ENCODE measurements at places on chromosomes 1 and 21.
A peak's percentile ranks its signal among the peaks of the same experiment; 100 is the strongest.

DNA sequence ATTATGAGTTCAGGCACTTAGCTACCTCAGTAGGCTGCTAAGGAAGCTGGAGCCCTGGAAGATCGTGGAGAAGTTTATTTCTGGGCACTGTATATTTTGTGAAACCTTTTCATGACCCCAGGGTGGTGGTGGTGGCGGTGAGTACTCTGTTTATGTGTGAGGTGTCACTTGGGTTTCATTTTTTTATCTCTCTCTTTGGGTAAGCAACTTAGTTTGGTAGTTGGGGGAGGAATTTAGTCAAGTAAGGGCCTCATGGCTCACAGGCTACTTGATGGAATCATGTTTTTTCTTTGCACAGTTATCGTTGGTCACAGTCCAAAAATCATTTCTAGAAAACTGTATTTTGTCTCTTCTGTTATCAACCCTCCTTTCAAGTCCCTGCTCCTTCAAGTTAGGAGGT, 33.9 kb downstream of the C1orf141 start:
- no peak for DNase-seq

DNA sequence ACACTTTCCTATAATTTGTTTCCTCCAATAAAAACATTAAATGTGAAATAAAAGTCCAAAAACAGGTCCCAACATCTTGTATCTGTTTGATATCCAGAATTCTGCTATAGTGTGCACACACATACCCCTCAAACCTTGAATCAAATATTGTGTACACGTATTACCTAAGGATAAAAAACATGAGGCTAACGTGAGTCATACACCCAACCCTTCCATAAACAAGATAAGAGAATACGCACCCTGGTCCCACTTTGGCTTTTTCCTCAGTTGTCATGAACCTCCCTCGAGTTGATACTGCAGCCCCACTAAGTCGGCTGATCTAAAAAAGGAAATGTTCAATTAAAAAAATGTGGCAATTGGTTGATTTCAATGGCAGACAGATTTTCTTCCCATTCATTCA, 5.2 kb downstream of the KHDC4 start:
- DNase-seq, result no peak

DNA sequence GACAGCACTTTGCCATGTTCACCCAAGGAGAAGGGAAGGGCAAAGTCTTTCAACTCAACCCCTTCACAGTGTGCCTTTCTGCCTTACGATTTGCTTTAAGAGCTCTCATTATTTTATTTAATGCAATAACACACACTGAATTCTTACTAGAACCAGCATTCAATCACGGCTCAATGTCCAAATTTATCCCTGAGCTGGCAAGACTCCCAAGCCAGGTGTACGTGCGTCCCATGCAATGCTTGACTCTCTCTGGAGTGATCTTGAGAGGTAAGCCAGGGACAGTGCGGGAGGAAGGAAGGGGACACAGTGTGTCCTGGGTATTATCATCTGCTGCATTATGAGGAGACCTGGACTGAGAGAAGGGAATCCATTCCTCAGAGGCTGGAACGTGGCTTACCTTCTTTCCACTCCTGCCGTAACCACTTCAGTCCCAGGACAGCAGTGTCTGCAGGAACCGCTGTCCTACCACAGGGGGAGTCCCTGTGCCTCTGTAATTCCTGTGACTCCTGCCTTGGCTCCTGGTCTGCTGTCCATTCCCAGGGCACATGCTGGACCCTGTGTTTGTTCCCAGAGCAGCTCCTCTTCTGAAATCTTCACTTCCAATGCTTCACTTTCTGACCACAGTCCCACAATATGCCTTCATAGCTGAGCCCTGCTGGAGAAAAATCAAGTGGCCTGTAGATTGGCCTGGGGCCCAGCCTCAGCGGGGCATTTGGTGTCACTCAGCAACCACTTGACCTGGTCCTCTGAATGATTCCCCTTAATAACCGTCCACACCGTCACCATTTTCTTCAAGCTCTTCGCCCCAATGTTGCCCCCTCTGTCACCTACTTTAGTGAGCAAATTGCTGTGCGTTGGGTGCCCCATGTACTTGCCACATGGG, 28.6 kb upstream of the STUM start:
- DNase-seq, result peak; percentile 45

- DNase-seq, result no peak
Measured at GRCh38 chr1:180530501-180530900, 28.1 kb upstream of the ACBD6 start.

GRCh38 chr21:42041711-42042110, 29.4 kb upstream of the UMODL1 start:
- DNase-seq, result no peak

DNA sequence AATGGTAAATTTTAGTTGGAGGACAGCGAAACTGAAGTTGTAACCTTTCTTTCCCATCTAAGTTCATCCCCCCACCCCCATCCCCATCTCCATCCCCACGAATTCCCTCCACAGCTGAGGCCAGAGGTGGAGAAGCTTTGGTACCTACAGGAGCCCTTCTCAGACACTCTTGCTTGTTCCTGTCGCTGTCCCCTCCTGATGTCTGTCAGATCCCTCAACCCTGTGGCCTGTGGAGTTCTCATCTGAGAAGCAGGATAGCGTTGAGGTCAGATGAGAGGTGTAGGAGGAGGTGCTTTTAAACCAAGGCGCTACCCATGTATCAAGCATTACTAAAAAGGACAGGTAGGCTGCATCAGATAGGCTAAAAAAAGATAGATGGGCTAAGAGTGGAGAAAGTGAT, 769 bp downstream of the NTPCR start:
- DNase-seq, result peak; percentile 27

GRCh38 chr1:201317551-201317950, 34.2 kb downstream of the PKP1 start:
- no peak for DNase-seq

GRCh38 chr1:66767626-66768025, 15.4 kb downstream of the DYNLT5 start:
- DNase-seq, result no peak

GRCh38 chr1:110875216-110875731, 2.3 kb downstream of the CD53 start:
- no peak for DNase-seq

DNA sequence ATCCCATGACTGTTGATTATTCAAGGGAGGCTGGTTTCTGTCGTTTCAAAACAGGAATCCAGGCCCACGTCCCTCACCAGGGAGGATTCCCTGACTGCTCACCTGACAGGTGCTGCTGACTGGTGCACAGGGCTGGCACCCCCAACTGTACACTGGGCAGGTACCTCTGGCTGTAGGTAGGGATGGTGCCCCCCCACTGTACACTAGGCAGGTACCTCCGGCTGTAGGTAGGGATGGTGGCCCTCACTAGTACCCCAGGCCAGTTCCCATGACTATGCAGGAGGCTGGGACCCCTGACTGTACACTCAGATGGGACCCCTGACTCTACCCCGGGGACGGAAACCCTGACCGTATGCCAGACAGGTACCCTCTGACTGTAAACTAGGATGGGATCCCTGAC, 33.6 kb upstream of the PDE9A start:
- no peak for DNase-seq

- DNase-seq, result no peak
Measured at GRCh38 chr1:212186427-212187207, 98.6 kb upstream of the PPP2R5A start.

DNA sequence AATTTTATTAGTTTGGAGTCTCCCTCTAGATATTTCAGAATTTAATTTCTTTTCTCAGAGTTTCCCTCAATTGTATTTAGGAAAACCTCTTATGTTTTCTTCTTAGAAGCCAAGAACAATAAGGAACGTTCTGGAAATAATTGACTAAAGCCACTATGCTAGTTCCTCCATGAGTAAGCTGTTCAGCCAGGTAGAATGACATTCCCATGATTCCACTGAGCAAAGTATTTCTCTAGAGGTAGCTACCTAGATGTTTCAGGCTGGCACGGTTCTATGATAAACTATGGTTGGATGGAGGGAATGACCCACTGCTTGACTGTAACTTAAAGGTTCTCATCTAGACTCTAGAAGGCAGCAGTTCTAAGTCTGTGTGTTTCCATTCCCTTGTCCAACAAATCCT, 62.4 kb downstream of the CLDN17 start:
- DNase-seq, result no peak

GRCh38 chr1:15583016-15583706, 1.7 kb downstream of the AGMAT start:
- DNase-seq, result no peak

GRCh38 chr21:33985117-33986050, 69.8 kb upstream of the ATP5PO start:
- DNase-seq, result no peak

DNA sequence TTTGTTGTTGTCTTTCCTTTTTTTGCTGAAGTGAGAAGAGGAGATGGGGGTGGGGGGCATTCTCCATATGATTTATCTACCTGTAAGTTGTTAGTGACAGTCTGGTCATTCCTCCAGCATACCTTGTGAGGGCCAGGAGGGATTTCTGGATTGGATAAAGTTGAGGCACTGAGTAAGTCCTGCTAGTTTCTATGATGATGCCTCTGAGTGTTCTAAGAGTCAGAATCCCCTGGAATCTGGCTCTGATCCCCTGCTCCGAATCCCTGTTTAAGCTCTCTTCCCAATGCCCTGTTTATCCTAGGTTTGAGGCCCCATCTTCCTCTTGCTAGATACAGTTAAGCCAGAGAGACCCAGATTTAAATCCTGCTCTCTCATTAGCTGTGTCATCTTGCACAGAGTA, 83.2 kb upstream of the HOOK1 start:
- DNase-seq, result no peak

GRCh38 chr1:151443846-151444782, 15.2 kb downstream of the POGZ start:
- DNase-seq, result peak; percentile 80

GRCh38 chr21:37259426-37259825, 7.7 kb downstream of the VPS26C start:
- no peak for DNase-seq

- DNase-seq, result no peak
Measured at GRCh38 chr1:187067160-187067559, 238.4 kb downstream of the PLA2G4A start.

DNA sequence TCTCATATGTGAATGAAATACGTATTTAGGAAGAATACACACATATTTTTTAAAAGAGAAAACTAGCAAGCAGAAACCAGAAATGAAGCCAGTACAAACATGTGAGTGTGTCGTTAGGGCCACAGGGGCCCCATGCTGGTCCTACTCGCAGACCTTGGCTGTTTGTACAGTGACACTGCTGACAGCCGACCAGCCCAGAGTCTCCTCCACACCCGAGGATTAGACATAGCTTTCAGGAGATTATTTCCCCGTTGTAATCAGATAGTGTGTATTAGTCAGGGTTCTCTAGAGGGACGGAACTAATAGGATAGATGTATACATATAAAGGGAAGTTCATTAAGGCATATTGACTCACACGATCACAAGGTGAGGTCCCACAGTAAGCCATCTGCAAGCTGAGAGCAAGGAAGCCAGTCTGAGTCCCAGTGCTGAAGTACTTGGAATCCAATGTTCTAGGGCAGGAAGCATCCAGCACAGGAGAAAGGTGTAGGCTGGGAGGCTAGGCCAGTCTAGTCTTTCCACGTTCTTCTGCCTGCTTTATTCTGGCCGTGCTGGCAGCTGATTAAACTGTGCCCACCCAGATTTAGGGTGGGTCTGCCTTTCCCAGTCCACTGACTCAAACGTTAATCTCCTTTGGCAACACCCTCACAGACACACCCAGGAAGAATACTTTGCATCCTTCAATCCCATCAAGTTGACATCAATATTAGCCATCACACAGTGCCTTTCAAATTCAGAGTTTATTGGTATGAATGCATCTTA, 51.2 kb downstream of the DIP2A start:
- DNase-seq, result no peak

DNA sequence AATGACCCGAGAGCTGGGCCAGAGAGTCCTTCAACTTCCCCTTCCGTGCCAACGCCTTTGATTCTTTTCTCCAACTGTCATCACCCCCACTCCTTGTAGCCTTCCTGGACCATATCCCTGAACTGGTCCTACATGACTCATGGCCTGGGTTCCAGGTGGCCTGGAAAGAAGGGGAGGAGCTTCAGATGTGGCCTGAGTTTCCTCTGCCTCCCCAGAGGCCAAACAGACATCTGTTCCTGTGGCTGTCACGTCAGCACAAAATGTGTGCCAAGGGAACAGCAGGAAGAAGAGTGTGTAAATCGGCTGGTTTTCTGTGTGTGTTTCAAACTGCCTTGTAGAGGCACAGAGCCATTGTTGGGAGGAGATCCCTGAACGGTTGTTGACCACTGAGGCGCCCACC, 24.9 kb upstream of the KIRREL1 start:
- DNase-seq, result no peak

- DNase-seq, result no peak
Measured at GRCh38 chr1:97144527-97144926, 422.9 kb downstream of the PTBP2 start.

DNA sequence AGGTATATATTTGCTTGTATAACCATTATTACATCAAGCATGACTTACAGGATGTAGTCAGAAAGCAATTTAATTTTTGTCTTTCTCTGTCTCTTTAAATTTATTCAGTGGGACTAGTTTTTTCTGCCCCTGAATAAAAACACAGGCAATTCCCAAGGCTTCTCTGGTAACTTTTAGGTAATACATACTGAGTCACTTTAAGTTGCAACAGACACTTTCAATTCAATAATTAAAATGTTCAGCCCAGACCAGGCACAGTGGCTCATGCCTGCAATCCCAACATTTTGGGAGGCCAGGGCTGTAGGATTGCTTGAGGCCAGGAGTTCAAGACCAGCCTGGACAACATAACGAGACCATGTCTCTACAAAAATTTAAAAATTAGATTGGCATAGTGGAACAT, 12.3 kb downstream of the SLC44A3 start:
- no peak for DNase-seq

GRCh38 chr1:111552587-111552986, 49.2 kb upstream of the ADORA3 start:
- no peak for DNase-seq

Data from cerebellum (tissue), 4 donors.